ENCODE measurements at places on chromosomes 5 and 9.

- DNase-seq, result peak; percentile 51
Observed at GRCh38 chr9:132011309-132011708, 68.4 kb downstream of the MED27 start.

DNA sequence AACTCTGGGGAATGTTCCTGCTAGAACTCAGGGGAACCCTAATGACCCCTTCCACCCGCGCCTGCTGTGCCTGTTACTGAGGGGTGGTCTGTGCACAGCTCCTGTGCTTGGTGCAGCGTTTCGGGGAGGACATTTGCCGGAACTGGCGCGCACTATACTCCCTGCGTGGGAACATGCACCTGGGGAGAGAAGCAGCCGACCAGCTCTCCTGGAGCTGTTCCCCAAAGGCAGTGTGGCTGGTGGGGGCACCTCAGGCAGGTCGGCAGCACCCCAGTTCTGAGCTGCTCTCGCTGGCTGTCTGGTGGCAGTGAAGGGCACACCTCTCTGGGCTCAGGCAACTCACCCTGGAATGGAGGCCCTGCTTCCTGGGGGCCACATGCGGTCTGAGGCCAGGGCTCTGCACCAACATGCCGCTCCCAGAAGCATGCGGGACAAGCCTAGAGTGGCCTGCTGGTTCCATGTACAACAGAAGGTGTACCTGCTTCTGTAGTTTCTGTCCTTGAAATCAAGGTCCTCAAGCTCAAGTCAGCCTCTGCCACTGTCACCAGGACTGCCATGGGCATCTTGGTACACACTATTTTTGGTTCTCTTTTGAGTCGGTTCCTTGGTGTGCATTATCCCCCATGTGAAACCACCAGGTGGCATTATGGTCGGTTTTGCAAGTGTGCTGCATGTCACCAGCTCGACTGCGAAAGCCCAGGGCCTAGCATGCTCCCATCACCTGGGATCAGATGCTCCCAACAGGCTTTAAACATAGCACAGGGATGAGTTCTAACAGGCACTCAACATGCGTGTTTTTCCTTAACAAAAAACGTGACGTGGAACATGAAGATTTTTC, 7.8 kb upstream of the MRNIP start:
- peak; percentile 12 for DNase-seq

- peak; percentile 36 for DNase-seq
Observed at GRCh38 chr5:176877793-176878331, 21.3 kb downstream of the HK3 start.

- no peak for DNase-seq
Observed at GRCh38 chr5:151483176-151483575, 35.8 kb downstream of the SLC36A1 start.

DNA sequence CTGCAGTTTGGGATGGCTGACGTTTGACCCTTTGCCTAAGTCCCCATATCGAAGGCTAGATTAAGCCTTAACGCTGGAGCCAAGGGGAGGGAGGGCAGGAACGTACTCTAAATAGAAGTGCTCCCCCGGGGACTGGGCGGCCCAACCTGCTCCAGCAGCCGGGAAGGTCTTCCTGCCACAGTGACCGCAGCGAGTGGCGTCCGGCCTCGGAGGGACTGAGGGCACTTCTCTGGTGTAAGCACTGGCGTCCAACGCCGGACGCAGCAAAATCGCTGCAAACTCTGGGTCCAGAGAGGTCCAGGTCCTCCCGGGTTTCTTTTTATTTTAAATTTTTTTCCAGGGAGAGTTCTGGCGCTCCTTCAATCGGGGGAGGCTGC, 505 bp upstream of the ACER2 start:
- DNase-seq, result peak; percentile 77

- DNase-seq, result peak; percentile 70
Observed at GRCh38 chr5:133552925-133553525, 59.3 kb downstream of the FSTL4 start.

DNA sequence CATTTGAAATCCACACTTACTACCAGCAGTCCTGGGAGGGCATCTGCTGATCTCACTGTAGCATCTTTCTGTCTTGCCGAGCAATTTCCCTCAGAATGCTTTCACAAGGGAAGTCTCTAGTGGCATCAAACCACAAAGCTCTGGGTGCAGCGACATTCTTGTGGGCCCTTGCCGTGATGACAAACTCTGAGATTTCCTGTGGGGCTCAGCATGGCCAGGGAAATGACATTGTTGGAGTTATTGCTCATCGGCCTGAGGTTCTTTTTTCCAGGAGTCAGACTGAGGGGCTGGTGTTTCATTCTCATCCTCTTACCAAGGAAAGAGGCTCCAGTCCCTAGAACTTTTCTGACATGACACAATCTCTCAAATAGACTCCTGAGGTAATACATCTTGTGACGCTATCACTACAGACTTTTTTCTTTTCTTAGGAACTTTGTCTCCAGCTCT, 51.4 kb downstream of the PFDN1 start:
- DNase-seq, result no peak

GRCh38 chr5:95078868-95079267, 206.0 kb downstream of the MCTP1 start:
- DNase-seq, result no peak

- peak; percentile 92 for DNase-seq
Observed at GRCh38 chr5:139755892-139756671, 39.5 kb upstream of the PSD2 start.

DNA sequence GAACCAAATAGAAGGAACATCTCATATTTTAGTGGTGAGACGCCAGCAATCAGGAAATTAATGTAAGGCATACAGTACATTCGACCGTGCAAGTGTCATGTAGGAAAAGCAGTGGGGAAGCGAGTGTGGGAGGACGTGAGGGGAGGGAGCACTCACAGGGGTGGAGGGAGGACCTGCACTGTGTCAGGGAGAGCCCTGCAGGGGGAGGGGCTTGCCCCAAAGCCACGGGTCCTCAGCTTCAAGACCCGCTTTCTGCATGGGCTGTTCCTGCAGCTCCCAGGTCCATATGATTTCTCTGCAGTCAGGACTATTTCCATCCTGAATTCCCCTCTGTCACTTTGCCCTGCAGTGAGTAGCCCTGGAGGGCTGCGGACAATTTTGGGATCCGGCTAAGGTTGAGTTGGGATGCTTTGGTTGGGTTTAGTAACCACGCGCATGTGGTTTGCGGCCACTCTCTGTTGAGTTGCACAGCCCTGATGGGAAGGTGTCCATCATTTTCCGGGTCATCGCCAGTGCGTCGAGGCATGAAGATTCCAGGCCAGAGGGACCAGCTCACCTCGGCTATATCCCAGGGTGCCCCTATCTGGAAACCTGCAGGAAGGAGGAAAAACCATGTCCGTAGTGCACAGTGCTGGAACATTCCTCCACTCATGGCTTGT, 61.9 kb downstream of the IRX1 start:
- no peak for DNase-seq

DNA sequence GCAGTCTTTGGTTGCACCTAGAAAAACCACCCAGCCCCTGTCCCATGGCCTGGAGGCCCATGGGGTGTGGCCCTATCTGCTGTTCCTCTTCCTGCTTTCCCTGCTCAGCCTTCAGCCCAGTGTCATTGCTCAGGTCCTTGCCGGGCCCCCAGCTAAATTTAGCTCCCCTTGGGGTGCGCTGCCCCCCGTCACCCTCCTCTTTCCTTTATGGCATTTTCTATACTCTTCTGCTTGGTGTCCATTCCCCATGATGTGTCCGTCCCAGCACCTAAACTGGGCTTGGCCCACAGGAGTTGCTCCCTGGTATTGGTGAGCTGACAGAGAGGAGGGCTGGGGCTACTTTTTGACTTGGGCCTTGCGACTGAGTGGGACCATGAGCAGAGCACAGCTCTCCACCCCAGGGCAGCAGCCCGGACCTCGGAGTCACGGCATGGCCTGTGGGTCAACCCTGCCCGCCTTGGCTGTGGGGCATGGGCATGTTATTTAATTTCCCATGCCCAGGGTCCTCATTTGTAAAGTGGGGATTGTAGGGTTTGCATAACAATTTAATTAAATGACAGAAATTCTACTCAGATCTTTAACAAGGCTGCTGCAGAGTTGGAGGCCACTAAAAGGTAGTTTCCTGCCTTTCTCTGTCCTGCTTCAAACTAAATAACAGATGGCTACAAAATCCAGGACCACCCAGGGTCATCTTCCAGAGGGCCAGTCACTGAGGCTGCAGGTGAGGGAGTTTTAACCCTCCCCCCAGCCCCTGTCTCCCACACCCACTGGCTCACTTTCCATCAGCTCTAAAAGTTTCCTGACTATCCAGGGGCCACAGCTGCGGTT, 98.2 kb downstream of the DAP start:
- DNase-seq, result no peak

Measured in NCI-H69 (cell line).